ELR (cell line): ENCODE measurements at places on chromosomes 2 and 18.

DNA sequence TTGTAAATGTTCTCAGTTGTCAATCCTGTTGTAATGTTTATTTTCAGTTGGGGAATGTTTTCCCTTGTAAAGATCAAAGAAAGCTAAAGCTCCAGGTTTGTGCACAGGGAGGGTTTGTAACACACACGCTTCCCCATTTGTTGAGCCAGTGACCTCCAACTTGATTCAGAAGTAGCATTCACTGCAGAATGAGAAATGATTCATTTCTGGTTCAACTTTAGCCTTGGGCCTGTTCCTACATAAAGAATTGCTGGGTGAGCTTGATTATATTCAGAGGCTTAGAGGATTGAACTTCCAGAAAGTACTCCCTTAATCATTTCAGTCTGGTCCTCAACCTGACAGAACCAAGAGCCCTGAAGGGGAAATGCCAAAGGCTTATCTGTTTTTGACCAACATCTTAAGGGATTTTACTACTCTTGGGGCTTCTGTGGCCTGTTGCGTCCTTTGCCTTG, 70.6 kb upstream of the CAVIN2 start:
- DNase-seq = no peak

DNA sequence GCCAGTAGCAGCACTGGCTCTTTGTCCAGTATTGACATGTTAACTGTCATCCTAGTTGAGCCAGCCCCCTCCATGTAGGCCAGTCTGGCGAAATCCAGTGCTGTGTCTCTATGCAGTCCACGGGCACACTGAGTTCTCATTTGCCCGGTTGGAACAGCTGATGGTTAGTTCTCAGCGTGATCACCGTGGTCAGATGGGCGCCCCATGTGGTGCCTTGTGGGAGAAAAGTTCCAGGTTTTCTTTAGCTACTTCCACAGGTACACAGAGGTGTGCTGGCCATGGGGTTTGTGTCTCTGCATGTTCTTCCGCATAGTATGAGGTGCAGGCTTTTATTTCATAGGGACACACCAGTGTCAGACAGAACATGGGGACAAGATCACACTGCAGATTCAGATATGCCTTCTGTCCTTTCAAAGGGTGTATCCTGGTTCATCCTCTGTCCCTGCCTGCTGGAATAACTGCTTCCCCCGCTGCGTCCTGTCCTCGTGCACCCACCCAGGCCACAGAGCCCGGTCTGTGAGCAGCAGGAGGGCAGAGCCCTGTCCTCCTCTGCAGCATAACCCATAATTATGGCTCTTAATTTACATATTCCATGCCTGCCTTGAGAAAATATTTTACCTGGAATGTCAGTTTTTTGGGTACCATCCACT, 334.1 kb downstream of the GBX2 start:
- no peak for DNase-seq

DNA sequence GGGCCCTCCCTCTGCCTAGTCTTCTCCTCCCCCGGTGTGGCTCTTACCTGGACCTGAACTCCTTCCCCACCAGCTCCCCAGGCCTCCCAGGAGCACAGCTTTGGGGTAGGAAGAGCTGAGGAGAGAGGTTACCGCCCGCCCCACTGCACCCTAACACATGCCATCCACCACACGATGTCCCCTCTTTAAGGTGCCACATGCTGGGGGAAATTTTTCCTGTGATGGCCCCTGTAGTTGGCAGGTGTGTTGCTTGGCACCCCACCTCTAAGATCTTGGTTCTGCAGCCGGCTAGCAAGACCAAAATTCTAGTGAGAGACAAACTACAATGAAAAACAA, 6.9 kb upstream of the TEX261 start:
- no peak for DNase-seq

DNA sequence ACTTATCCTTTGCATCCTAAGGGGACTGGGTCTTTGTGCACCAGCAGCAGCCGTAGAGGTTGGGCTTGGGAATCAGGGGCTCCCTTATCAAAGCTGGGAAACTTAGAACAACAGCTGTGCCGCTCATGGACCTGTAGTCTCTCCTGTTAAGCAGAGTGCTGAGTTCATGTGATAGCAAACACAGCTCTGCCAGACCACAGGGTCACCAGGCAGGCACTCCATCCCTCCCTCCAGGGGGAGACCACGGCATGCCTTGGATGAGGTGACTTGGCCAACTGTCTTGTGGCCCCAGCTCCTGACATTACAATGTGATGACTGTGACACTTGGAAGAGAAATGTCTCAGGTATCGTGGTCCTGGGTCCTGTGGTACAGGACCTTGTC, 60.0 kb downstream of the DGKD start:
- peak; percentile 51 for DNase-seq

DNA sequence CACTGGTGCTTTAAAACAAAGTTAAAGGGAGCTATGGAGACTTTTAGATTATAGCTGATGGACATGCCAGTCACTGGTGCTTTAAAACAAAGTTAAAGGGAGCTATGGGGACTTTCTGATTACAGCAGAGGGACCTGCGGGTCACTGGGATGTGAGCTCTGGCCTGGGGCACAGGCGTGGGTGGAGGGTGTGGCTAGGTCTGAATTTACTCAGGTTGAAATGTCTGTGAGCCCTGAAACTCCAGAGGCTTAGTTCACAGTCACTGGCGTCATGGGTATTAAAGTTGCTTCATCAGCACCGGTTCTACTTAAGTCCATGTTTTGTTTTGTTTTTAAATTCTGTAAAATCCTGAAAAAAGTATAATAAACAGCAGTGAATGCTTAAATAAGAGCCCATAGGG, 49.0 kb upstream of the TMEM18 start:
- no peak for DNase-seq

GRCh38 chr2:120632796-120633646, 102.6 kb upstream of the GLI2 start:
- no peak for DNase-seq

- DNase-seq = no peak
These were observed 640.1 kb upstream of the FSHR start for GRCh38 chr2:49794396-49794795.

DNA sequence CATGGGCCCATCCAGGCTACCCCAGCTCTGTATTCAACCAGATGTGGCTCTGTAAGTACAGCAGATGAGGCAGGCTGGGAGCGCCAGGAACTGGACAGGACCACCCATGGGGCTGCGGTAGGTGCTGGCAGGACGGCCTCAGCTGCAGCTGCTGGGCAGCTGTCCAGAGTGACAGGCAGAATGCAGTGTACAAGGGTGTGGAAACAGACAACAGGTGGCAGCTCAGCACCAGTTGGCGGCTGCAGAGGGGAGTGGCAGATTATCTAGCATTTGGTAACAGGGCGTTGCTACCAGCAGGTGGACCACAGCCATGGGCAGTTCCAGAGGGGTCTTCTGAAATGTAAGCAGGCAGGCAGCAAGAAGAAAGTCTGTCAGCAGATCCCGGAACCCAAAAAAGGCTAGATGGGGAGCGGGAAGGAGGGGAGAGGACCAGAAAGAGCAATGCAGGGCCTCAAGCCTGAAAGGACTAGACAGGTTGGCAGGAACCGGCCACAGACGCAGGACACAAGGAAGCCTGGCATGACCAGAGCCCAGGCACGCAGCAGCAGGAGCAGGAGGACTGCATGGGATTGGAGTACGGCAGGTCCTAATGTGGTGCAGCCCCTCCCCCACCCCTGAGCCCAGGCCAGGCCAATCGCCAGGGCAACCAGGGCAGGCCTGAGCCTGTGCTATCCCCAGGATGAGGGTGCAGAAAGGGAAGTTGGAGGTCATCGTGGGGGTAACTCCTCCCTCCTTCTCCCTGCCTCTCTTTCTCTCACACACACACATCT, 24.7 kb downstream of the PKDCC start:
- no peak for DNase-seq

- DNase-seq = no peak
These were observed 316.2 kb upstream of the MGAT5 start for GRCh38 chr2:133937669-133938068.

DNA sequence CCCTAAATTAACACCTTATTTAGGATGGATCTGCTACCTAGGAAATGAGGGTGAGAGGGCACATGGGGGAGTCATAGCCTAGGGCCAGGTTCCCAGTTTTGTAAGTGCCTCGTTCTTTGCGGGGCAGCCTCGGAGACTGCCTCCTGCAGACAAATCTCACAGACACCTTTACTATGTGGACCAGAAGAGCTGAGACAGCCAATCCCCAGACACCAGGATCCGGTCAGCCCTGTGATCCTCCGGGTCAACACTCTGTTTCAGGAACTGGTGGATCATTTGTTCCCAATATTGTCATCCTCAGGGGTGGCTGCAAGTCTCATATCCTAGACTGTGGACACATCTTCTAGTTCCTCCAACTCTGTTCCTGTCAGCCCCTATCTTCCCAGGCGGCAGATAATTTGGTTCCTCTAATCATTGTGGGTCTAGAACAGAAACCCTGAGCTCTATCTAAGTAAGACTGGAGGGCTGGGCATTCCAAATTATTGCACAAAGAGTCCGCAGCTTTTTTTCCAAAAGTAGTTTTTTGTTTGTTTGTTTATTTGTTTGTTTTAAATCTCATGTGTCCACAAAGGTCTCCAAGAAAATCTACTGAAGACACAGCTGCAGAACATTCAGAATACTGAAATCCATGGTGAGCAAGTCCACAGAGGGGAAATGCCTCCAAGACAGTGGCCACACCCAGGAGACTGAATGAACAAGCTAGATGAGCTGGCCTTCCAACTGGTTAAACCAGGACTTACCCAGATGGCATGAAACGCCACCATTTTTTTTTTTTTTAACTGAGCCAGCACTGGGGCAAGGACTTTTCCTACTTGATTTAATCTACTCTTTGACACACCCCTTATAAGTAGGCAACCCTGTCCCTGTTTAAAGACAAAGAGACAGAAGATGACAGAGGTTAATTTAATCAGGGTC, 6.2 kb upstream of the GDF7 start:
- DNase-seq = peak; percentile 57

GRCh38 chr2:203225423-203226039, 13.3 kb upstream of the CYP20A1 start:
- DNase-seq = peak; percentile 51

GRCh38 chr2:10452312-10452711, 4.2 kb upstream of the ODC1 start:
- peak; percentile 95 for DNase-seq

DNA sequence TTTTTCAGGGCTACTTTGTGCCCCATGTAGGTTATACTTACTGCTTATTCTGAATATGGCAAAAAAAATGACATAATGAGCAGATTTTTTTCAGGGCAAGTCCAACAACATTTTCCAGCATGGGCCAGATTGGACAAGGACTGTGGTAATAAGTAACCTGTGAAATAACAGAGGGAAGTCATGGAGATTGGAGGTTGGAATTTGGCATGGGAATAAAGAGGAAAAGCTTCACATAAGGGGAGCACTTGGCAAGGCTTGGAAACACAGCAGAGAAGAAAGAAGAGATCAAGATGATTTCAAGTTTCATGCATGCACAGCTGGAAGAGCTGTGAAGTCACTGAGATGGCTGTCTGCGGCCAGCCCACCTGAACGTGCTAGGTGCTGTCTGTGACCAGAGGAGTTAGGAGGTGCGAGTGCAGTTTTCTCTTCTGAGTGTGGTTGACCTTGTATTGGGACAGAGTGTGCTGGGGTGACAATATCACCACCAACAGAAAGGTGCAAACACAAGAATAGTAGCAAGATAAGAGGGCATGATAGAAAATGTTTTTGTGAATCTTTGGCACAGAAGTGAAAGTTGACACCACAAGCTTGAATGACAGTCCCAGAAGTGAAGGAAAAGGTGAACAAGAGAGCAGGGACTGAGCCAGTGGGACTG, 71.1 kb upstream of the DSC1 start:
- DNase-seq = no peak

DNA sequence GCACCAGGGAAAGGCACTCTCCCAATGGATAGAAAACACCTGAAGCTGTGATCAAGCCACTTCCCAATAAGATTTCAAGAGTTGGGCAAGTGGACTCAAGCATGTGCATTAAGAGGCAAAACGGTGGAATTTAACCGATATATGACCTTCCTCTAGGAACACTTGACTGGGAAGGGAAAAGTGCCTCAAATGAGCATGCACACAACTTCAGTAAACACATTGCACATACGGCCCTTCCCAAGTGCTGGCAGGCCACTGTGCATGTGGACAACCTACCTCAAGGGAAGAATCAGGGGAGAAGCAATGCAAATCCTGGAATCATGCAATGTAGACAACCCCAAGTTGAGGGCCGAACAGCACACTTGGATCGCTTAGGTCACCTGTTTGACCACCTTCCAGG, 23.9 kb upstream of the SH3RF3 start:
- DNase-seq = no peak

DNA sequence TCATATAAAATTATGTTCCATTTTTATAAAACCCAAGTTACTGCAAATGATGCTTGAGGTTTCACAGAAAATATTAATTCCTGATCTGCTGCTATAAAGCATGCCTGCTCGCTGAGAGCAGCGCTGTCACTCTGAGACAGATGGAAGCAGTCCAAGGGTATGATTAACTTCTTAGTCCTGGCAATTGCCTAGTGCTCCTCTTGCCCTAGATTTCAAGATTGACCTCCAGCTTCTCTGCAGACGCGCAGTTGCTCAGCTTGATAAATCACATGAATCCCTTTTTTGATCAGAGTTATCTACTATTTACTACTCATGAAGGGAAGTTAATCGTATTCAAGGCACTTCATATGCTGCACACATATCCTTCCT, 154.6 kb upstream of the REV1 start:
- peak; percentile 24 for DNase-seq

DNA sequence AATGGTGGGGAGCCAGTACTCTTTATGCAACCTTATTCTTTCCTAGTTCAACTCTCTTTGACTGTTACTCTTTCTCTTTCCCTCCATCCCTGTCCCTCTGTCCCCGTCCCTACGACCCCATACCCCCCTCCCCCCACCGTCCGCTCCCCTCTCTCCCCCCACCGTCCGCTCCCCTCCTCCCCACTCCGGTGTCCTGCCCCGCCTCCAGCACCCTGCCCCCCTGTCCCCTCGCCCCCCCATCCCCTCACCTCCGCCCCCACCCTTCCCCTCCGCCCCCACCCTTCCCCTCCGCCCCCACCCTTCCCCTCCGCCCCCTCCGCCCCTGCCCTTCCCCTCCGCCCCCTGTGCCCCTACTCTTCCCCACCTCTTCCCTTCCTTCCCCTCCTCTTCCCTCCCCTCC, 128.4 kb downstream of the LPIN1 start:
- no peak for DNase-seq

GRCh38 chr2:215773728-215774127, 239.6 kb downstream of the MREG start:
- peak; percentile 96 for DNase-seq

- DNase-seq = no peak
These were observed 393.2 kb upstream of the ZNF804A start for GRCh38 chr2:184205048-184205596.

DNA sequence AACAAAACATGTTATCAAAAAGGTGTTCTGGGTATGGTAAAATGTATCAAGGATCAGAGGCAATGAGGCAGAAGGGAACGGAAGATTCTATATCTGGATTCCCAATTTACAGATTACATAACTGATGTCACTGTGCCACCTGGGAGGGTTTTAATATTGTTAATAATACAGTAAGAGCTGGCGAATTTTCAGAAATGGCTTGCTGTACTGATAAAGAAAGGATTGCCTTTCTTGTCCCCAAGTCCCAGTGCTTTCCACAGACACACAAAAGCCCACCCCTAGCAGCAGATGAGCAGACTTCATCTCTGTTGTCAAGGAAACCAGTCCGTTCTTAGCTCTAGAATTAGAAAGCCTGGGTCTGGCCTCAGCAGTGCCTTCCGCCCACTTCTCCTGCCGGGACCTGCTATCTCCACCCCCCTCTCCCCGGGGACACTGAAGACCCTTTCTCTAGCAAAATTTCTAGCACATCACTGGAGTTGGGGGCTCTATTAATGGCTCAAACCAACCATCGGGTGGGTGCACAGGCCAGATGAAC, 34.3 kb downstream of the ADD2 start:
- no peak for DNase-seq

- DNase-seq = no peak
These were observed 30.5 kb upstream of the TMEM131 start for GRCh38 chr2:98026292-98026691.

GRCh38 chr2:215866606-215867005, 146.7 kb downstream of the MREG start:
- no peak for DNase-seq
